ENCODE measurements at places on chromosomes 5 and 9. TPM values are rescaled to one million over a fixed set of nuclear protein-coding genes. Genes with fewer than 3 reads are reported as not detected.

GRCh38 chr5:150486402-150487198 lies 21.3 kb upstream of the NDST1 start:
- DNase-seq, result peak; percentile 88

GRCh38 chr9:91758491-91758981 lies 191.5 kb downstream of the ROR2 start:
- peak; percentile 62 for DNase-seq

PTGR1 gene
- total RNA-seq, result 92.3 TPM

FAM153A gene
- total RNA-seq, result 0.41 TPM
